ENCODE measurements at places on chromosomes 5 and 9.
A peak's percentile ranks its signal among the peaks of the same experiment; 100 is the strongest.

DNA sequence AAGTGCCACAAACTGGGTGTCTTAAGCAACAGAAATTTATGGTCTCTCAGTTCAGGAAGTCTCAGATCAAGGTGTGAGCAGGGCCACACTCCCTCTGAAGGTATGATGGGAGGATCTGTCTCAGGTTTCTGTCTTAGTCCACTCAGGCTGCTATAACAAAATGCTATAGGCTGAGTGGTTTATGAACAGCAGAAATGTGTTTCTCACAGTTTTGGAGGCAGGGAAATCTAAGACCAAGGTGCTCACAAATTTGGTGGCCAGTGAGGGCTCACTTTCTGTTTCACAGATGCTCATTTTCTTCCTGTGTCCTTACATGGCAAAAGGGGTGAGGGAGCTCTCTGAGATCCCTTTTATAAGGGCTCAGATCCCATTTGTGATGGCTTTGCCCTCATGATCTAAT lies 281.4 kb downstream of the CWC27 start:
- DNase-seq: no peak

DNA sequence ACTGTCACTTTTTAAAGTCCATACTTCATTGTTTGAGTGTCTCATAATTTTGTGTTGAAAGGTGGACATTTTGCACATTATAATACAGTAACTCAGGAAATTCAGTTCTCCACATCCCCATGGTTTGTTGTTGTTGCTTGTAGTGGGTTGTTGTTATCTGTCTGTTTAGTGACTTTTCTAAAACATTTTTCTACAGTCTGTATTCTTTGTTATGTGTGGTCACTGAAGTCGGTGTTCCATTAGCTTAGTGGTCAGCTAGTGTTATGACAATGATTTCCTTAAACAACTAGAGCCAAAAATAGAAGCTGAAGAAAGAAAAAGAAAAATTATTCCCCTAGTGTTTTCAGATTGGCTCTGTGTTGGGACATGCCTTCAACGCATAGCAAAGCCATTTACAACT lies 5.6 kb upstream of the IL33 start:
- DNase-seq: no peak

GRCh38 chr9:20620650-20621470 lies 1.4 kb downstream of the MLLT3 start:
- peak; percentile 8 for DNase-seq

- no peak for DNase-seq
These were observed 109.0 kb upstream of the VCAN start for GRCh38 chr5:83362526-83362925.

DNA sequence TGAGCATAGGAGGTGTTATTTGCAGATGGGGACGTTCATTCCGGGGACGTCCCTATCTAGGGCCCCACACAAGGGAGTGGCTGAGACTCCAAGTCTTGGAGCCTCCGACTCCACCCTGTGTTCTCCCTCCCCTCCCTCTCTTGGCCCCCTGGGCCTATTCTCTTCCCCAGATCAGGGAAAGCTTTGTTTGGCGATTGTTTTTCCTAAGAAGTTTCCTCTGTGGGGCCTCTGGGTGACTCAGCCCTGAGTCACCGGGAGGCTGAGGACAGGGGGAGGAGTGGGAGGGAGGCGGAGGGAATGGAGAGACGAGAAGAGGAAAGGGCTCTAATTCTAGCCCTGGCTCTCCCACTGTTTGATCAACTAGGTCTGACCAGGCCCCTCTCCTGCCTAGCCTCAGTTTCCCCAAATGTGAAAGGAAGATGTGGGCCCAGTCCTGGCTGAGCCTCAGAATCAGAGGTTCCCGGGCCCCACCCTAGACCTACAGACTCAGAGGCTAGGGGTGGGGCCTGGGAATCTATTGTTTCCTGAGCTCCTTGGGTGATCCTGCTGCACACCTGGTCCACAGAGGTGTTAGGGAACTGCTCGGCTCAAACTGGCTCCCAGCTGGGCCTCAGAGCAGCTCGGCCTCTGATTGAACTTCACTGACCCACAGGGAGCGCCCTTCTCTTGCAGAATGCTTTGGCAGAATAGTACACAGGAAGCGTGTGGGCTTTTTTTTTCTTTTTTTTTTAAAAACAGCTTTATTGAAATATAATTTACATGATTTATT lies 19.2 kb downstream of the GSN start:
- DNase-seq: peak; percentile 72

DNA sequence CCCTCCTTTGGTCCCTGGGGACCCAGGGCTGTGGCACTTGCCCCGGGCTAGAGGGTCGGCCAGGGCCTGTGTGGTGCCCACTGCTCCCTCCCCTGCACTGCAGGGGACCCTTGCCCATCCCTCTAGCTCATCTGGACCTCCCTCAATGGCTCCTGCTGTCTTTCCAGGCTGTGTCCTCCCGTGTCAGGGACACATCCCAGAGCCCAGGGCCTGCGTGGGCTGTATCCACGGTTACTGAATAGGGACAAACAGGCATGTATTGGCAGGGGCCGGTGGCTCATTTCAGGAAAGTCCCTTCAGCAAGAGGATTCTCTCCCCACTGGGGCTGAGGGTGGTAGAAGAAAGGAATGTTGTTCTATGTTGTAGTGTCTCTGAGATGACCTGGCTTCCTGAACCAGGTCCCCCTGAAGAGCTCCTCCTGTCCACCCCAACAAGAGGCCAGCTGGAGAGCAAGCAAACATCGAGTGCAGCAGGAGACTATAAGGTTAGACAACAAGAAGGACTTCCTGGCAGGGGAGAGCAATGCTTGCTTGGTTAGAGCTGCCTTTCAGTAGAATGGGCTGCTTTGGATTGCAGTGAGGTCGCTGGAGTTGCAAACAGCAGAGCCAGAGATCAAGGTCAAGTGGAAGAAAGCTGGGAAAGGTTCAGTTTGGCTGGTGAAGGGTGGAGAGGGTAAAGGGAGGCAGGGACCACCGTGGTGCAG lies 1.0 kb upstream of the CRB2 start:
- no peak for DNase-seq

- DNase-seq: no peak
These were observed 4.3 kb upstream of the RNF44 start for GRCh38 chr5:176541338-176542134.

- DNase-seq: peak; percentile 14
These were observed 12.8 kb upstream of the MTAP start for GRCh38 chr9:21789541-21790037.

DNA sequence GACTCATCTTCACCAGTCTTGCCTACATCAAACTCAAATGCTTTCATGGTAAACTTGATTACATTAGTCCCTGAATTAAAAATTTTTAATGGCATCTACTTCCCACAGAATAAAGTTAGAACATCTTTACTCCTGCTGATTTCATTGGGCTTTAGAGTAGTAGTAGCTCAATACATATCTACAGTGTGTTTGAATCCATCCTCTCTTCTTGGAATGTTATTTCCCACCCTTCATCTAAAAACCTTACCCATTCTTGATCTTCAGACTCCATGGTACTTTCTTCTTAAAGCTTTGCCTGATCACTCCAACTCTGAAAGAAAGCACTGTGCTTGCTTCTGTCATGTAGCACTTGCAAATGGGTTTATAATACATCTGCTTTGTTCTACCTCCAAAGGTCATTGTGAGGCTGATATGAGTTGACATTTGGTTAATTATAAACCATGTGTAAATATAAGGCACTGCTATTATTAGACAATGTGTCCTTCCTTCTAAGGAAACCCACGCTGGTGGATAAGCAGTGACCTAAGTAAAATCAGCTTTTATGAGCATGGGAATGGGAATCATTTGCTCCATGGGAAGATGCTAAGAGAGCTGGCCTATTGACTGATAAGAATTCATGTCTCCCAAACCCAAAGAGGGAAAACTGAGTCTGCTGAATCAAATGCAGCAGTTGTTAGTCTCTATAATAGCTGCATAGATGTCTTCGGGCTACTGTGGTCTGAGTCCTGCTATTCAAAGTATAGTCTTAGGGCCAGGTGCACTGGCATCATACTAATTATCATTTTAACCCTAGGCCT lies 7.5 kb upstream of the PRLR start:
- peak; percentile 75 for DNase-seq

DNA sequence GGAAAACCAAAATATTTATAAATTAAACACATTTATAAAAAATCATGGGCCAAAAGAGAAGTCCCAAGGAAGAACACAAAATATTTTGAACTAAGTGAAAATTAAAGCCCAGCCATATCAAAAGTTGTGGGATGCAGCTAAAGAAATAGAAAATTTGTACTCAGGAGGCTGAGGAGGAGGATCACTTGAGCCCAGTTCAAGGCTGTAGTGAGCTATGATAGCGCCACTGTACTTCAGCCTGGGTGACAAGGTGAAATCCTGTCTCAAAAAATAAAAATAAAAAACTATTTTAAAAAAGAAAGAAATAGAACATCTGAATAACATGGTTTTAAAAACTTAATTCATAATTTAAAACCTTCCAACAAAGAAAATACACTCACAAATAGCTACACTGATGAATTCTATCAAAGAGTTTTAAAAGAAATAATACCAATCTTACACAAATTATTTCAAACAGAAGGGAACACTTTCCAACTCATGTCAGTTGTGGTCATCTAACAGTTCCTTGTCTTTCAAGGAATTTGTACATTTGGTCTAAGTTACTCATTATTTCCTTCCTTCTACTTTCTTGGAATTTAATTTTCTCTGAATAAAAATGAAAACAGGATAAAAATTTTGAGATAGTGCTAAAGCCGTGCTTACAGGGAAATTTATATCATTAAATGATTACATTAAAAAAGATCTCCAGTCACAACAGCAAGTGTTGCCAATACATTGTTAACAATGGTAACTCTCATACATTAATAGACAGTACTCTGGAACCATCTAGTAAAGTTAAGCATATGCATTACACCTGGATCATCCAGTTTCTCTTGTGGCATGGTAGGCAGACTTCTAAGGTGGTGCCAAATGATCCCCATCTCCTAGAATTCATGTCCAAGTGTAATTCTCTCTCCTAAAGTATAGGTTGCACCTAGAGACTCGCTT lies 17.8 kb downstream of the PTBP3 start:
- no peak for DNase-seq

DNA sequence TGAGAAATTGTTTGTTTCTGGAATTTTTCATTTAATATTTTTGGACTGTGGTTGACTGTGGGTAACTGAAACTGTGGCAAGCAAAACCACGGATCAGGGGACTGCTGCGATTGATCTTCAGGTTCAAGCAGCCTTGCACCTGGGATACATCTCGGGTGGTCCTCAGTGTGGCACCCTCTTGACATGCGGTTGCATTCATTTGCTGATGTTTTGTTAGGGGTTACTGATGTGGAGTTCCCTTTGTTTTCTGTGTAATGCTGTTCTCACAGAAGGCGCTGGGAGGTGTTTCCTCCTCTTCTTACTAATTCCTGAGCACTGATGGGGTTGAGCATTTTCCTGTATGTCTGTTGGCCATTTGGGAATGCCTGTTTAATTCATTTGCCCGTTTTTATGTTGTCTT lies 60.4 kb downstream of the EHMT1 start:
- no peak for DNase-seq

GRCh38 chr5:142211918-142212317 lies 103.3 kb downstream of the NDFIP1 start:
- DNase-seq: no peak

- DNase-seq: no peak
These were observed 18.1 kb downstream of the GSN start for GRCh38 chr9:121285835-121286687.

DNA sequence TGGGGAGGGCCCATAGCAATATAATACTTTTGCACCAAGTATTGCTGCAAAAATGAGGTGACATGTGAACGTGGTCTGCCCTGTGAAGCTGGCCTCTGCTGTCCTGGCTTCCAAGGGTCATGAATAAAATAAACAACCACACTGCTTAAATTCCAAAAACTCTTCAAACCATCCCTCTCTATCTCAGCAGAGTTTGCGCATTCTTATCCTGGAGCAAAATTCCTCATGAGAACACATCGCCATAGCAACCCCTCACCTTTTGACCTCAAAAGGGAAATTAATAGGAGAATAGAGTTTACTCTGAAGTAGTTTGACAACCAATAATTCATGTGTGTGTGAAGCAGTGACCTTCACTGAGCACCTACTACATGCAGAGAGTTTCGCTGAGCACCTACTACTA lies 342.9 kb downstream of the SPOCK1 start:
- DNase-seq: no peak

GRCh38 chr5:68028131-68028727 lies 187.3 kb upstream of the PIK3R1 start:
- DNase-seq: no peak

DNA sequence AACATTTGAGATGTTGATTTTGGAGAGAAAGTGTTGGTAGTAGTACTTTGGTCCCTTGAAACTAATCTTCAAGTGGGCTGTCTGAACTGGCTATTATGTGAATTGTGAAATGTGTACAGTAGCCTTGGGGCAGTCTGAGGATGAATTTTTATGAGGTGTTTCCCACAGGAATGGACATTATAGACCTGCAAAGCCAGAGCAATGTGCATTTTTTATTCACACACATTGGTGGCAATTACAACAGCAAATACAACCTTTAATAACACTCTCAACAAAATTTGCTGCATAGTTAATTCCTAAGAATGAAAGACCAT lies 147.0 kb downstream of the PAM start:
- no peak for DNase-seq

DNA sequence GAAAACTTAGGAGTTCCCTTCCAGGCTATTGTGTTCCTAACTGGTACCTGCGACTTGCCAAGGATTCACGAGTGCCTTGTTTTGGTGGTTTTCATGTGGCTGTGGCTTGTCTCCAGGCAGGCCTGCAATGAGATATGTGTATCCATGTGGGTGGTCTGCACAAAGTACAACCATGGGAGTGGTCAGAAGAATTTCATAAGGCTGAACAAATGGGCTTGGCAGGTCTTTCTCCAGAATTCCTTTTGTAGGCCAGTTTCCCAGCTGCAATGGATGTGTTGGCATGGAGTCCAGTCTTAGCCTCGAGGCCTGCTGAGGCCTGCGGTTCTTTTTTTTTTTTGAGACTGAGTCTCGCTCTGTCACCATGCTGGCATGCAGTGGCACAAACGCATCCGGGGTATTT lies 28.8 kb upstream of the MELK start:
- no peak for DNase-seq

- DNase-seq: no peak
These were observed 42.2 kb downstream of the PSD2 start for GRCh38 chr5:139837711-139838380.

DNA sequence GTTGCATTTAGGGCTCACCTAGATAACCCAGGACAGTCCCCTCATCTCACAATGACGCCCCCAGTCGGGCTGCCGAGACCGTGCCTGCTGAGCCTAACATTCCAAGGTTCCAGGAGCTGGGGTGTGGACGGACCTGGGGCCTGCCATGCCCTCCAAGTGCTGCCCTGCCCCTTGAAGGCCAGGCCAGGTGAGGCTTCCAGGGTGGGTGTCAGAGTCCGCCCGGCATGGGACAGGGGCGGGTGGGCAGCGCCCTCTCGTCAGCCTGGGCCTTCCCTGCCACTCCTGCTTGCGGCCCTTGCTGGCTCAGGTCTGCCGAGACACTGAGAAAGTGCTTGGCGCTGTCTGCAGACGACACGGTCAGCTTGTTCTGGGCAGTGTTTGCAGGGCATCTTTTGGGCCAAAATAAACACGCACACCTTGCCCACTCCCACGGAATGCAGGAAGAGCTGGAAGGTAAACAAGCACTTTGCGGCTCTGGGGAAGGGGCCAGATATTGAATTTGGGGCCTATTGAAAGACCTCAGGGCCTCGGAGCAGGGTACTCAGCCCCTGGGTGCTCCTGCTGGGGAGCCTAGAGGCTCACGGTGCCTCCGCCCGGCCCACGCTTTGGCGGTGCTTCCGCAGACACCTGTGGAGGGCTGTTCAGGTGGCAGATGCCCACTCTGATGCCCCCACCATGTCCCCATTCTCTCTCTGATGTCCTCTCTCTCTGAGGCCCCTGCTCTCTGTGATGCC lies 4.2 kb upstream of the SCGB3A1 start:
- no peak for DNase-seq
